Aorta (tissue), 5 donors: ENCODE measurements at places on chromosomes 7 and 10. TPM values are rescaled to one million over a fixed set of nuclear protein-coding genes. Genes with fewer than 3 reads are reported as not detected.

- no peak for DNase-seq
Measured at GRCh38 chr10:28571265-28571664, 38.3 kb downstream of the WAC start.

ANKRD22 gene
- total RNA-seq, result 0.26 TPM

- DNase-seq, result no peak
Measured at GRCh38 chr7:143315776-143316175, at the start of gene CLCN1. CLCN1 (plus strand) TSS chr7:143316111; CDS start chr7:143316213, 102 bp downstream.

DNA sequence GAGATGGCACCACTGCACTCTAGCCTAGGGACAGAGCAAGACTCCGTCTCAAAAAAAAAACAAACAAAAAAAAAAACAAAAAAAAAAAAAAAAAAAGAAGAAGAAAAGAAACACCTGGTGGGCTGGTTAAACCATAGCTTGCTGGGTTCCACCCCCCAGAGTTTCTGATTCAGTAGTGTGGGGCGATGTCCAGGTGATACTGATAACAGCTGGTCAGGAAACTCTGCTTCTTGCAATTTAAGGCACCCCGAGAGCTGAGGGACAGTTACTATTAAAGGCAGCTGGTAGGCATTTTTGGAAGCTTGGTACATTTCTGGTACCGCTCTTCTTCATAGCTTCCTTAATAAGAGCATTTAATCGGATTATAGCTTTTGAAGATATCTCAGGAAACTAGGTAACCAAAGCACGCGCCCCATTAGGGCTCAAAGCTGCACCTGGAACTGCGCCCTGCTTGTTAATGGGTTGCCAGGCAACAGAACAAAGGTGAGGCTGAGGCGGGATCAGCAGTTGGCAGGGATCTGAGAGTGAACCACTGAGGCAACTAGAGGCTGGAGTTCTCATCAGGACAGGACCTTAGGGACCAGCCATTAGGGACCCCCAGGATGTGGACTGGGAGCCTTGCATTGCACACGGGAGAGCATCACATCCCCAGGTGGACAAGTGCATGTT, 6.5 kb upstream of the SDK1 start:
- no peak for DNase-seq

C10orf105 gene
- total RNA-seq, result 0.42 TPM

DNA sequence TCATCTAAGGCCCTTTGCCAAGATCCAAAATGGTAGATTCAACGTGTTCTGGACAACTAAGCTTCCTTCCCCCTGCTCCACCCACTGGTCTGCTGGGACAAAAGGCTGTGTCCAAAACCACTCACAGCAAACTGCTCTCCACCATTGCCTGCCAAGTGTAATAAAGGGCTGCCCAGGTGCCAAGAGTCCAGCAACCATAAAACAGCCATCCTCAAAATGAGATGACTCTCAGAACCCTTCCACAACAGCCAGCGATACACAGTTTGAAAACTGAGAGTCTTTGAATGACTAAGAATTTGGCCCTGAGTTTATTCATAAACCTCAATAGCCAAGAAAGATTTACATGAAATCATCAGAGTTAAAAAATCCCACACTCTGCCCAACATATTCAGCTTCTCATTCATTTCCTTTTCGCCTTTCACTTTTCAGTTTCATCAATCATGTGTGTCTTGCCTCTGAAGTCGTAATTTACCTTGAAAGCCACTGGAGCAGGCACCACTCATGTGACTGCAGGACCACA, 658.1 kb upstream of the MGMT start:
- no peak for DNase-seq

GRCh38 chr7:48177271-48177670, 6.0 kb downstream of the ABCA13 start:
- DNase-seq, result no peak

NME8 gene
- total RNA-seq, result 2.0 TPM

DNA sequence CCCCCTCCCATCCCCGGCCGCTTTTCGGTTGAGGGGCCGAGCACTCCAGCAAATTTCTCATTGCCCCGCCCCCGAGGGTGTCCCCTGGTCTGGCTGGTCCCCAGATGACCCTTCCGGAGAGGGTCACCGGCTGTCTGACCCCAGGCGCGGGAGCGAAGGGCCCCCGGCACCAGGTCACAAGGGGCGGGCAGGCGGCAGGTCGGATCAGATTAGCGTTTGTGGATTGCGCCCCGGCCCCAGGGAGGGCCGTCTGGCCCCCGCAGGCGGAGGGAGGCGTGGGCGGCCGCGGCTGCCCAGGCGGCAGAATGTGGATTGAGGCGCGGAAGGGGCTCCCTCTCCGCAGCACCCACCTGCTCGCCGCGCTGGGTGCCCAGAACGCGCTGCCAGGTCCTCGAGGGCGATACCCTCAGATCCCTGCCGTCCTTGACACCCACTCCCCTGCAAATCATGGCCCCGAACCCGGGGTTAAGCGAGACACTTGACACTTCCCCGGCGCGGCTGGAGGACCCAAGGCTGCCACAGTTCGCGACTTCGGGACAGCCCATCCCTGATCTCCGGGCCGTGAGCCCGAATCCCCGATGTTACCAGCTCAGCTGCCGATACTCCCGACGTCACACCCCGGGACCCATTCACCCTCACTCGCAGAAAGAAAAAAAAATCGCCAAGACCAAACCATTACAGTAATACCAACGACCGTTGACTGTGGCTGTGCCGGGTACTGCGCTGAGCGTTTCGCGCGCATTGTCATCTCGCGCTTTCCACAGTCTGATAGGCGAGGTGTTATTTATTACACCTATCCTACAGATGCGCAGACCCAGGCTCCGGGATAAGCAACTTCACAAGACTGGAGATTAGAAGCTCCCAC, 953 bp downstream of the NODAL start:
- peak; percentile 78 for DNase-seq

DNA sequence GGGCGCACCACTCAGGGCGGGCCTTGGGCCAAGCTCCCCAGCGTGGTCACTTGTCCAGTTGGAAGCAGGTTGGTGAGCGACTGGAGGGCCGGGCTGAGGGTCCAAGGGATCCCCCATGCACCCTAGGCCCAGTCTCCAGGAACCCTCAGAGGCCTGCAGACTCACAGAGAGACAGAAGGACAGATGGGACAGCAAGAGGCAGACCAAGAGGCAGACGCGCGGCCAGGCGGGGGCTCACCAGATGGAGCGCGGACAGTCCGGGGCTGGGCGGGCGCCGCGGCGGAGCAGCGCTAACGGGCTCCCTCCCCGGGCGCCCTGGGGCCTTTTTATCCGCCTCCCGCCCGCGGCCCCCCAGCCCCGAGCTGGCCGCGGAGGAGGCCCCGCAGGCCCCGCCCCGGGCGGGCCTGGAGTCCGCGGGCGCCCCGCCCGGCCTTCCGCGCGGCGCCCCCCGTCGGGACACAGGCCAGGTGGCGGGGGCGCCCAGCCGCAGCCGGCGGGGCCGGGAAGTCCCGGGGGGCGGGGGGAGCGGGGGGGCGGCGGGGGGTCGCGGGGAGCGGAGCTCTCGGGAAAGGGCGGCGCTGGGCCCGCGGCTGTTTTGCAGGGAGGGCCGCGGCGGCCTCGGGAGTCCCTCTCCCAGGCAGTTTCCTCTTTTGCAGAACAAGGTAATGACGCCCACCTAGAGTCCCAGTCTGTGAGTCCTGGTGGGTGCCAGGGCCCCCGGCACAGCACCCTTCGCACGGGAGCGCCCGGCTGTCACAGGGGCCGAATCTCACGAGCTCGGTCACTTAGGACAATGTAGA, at the start of gene LOXL4:
Gene LOXL4, minus strand, starts transcription at position 301 of the 800 bp plus-strand sequence. CDS start 5,175 bp downstream, outside the sequence.
- no peak for DNase-seq

DNA sequence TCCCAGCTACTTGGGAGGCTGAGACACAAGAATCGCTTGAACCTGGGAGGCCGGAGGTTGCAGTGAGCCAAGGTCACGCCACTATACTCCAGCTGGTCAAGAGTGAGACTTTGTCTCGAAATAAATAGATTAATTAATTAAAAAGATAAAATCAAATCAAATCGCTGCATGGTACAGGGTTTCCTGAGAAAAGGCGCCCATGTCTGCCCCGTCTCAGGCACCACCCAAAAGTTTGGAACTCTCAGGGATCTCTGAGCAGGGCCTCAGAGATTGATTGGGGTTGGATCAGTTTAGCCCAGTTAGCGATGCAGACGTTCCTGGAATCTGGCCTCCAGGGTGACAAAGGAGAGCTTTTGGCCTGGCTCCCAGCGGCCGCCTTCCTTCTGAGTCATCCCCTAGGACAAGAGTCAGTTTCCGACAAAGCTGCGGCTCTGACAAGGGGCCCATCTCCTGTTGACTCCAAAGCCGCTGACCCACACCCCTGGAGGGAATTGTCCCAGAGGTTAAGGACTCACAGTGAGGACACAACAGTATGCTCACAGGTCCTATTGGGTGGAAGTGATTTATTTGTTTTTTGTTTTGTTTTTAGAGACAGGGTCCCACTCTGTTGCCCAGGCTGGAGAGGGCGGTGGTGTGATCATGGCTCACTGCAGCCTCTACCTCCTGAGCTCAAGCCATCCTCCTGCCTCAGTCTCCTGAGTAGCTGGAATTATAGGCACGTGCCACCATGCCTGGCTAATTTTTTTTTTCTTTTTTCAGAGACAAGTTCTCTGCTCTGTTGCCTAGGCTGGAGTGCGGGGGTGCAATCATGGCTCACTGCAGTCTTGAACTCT, 6.8 kb downstream of the ORAI2 start:
- no peak for DNase-seq

DNA sequence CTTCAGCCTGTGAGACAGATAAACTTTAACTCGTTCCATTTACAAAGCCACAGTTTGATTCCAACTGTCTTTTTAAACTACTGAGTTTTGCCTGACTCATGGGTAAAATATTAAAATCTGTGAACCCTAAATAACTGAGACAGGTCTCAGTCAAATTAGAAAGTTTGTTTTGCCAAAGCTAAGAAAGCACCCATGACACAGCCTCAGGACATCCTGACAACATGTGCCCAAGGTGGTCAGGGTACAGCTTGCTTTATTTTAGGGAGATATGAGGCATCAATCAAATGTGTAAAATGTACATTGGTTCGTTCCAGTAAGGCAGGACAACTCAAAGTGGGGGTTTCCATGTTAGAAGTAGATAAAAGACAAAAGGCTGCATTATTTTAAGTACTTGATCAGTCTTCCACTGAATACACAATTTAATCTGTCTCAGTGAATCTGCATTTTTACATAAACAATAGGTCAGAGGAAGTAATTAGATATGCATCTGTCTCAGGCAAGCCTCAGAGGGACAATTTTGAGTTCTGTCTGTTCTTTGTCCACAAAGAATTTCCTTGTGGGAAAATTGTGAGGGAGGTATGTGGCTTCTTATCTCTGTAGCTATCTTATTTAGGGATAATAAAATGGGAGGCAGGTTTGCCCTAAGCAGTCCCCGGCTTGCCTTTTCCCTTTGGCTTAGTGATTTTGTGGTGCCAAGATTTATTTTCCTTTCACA, 11.0 kb upstream of the PIP start:
- DNase-seq, result no peak

ITIH5 gene
- total RNA-seq, result 45.0 TPM

DNA sequence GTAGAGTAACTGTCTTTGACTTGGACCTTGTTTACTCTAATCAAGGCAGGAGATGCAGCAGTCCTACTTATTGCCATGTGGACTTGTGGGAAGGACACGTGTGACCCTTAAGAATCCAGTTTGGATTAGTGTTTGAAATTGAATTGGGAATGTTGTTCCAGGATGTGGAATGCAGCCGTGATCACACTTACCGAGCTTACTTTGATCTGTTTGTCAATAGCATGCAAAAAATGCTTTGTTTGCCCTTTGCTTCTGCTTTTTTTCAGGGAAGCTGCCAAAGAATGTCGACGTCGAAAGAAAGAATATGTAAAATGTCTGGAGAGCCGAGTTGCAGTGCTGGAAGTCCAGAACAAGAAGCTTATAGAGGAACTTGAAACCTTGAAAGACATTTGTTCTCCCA, 84.7 kb downstream of the CREM start:
- DNase-seq, result no peak

FEZF1 gene
- total RNA-seq, result not detected

GRCh38 chr10:112349521-112350085, 24.3 kb upstream of the ACSL5 start:
- no peak for DNase-seq

- DNase-seq, result no peak
Measured at GRCh38 chr7:70344726-70345125, 746.5 kb downstream of the AUTS2 start.

OR2A12 gene
- not detected for total RNA-seq

OR13A1 gene
- total RNA-seq, result not detected

DNA sequence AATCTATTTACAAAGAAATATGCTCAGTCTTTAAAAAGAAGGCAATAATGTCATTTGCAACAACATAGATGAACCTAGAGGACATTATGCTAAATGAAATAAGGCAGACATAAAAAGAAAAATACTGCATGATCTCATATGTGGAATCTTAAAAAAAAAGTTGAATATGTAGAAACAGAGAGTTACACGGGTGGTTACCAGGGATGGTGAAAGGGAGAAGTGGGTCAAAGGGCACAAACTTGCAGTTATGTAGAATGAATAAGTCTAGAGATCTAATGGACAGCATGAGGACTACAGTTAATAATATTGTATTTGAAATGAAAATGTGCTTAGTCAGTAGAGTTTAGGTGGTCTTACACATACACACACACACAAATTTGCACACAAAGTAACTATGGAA, 88.2 kb upstream of the CCDC71L start:
- no peak for DNase-seq

DHX32 gene
- total RNA-seq, result 22.6 TPM

FFAR4 gene
- 0.16 TPM for total RNA-seq

DNA sequence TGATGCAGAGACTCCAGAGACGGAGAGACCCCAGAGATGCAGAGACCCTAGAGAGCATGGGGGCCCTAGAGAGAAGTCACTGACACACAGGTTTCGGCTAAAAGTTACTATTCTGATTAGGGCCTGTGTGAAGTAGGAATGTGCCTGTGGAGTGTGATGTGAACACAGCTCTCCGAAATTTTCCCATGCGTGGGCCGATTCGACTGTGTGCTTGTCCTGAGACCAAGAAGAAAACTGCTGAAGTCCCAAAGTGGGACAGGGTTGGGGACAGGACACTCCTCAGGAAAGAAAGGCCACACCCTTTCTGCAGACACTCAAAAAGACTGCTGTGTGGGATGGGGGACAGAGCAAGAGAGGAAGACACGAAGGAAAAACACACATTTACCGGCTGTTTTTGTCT, 533.5 kb downstream of the PTPRN2 start:
- no peak for DNase-seq

- DNase-seq, result no peak
Measured at GRCh38 chr7:47427051-47427643, 154.8 kb downstream of the TNS3 start.

- no peak for DNase-seq
Measured at GRCh38 chr10:78432583-78432982, 398.9 kb downstream of the RPS24 start.

DNA sequence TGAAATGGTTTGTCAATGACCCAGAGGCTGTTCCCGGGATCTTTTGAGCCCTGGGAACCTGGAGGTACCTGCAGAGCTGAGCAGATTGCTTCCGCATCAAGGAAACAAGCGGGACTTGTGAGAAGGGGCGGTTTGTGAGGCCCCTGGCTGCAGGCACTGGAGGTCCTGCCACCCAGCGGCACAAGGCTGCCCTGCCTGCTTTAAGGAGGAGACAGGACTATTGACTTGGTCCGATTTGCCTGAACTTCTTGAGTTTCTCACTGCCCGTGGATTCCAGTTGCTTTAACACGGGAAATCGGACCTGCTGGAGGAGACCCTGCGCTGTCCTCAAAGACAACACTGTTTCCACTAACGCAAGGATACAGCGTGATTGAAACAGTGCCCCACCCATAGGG, 130.1 kb downstream of the DNAJB6 start:
- peak; percentile 31 for DNase-seq

GRCh38 chr10:44046605-44047004, 338.3 kb downstream of the CXCL12 start:
- DNase-seq, result no peak
